ENCODE measurements at places on chromosomes 4 and X.

- DNase-seq: no peak
These were observed 128.0 kb downstream of the FRAS1 start for GRCh38 chr4:78185117-78185516.

GRCh38 chrX:119488749-119489148 is 20.5 kb downstream of the SLC25A5 start:
- DNase-seq: no peak

DNA sequence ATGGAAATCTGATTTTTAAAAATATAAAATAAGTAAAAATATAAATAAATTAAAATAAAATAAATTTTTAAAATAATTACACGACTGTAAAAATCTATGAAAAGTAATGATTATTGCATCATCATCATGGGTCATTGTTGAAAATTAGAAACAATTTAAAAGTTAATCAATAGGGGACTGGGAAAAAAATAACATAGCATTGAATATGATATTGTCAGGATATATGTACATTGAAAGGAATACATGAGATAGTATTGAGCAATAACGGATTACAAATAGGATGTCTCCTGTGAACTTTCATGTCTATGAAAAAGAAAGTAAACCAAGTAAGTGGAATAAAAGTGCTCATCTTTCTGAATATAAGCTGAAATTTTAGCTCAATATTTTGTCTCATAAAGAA is 566.8 kb upstream of the HTR2C start:
- no peak for DNase-seq

DNA sequence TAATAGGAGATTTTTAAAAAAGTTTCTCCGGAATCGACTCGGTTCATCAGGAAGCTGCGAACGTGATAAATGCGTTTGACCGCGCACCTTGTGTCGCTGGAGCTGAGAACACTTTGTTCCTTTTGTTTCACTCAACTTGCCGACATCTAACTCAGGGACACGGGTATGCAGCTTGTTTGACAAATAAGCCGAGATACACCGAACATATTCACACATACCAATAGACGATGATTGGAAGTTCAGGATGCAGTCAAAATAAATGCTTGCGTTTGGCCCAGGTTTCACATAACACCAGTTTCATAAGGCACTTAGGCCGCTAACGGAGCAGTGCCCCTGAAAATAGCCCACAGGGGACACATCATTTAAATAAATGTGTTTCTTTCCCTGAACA is 932 bp upstream of the SHISA3 start:
- DNase-seq: no peak

- no peak for DNase-seq
These were observed 104.3 kb upstream of the TTC29 start for GRCh38 chr4:147049946-147050345.

- DNase-seq: no peak
These were observed 2.3 kb upstream of the MSL3 start for GRCh38 chrX:11755724-11756123.

- DNase-seq: no peak
These were observed 92.4 kb upstream of the SORBS2 start for GRCh38 chr4:185904381-185904780.

DNA sequence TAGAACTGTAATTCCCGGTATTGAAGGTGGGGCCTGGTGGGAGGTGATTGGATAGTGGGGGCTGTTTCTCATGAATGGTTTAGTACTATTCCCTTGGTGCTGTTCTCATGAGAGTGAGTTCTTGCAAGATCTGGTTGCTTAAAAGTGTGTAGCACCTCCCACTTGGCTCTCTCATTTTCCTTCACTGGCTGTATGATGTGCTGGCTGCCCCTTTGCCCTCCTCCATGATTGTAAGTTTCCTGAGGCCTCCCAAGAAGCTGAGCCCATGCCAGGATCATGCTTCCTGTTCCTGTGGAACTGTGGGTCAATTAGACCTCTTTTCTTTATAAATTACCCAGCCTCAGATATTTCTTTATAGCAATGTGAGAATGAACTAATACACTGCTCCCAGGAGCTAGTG is 8.7 kb downstream of the ANXA10 start:
- DNase-seq: no peak

DNA sequence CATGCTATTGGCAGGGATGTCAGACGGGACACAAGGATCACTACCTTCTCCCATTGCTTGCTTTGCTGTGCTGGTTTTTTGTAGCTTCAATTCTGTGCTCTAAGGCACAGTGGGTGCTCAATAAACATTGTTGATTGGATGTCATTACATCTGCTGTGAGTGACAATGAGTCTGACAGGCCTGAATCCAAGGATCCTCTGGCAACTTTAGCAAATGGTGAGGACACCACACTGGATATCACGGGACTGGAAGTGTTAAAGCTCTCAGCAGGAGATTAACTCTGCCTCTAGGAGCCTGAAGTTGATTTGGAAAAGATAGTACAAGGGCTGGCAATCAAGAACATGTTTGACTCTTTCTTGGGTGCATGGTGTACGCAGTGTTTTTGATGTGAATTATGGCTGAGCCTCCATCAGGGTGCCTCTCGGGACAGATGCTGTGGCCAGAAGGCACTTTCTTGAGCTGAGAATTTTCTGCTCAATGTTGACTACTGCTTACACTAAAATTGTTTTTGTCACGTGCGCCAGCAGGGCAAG is 217.9 kb downstream of the ARAP2 start:
- no peak for DNase-seq

DNA sequence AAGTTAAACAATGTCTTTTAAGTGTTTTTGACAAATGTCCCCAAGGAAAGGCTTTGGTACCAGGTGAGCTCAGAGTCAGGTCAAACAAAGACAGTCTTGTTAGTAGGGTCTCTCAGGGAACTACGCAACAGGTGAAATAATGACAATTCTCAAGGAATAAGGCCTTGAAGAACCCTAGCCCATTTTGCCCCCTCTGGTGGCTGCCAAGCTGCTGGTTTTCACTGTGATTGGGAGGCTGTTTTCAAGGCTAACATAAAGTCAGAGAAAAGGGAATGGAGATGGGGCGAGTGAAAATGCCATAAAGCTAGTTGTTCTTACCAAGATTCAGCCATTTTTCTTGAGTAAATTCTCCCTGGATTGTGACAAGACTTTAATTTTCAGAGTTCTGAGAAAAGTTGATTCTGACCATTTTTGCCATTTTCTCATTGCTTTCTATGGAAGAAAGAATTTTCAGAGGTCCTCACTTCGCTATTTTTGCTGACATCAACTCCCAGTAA is 58.7 kb downstream of the RWDD4 start:
- DNase-seq: no peak

DNA sequence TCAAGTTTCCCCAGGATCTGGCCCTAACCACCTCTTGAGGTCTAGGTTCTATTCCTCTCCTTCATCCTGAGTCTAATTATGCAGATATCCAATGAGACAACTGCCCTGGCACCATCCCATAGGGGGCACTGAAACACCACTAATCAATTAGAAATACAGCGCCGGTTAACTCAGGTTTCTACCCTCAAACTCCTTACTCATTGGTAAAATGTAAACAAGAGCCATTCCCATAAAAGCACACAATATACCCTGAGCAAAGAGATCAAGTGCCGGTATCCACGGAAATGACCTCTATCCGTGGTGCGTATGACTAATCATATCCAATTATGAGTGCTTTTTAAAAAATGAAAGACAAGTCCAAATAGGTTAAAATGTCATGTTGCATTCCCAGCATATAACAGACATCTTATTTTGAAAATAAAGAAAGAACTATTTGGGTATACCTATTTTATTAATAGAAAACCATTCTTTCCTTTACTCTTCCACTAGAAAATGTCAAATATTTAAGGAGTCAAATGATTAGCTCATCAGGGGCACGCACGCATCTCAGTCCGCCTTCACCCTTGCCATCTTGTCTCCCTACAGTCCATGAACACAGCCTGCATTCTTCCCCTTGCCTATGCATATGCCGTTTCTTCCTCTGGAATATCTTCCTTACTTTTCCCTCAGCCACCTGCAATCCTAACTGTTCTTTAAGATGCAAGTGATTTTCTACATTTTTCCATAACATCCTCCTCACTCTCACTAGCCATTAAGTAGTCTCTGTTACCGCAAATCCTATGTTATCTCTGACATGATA is 141.1 kb downstream of the MAML3 start:
- peak; percentile 23 for DNase-seq

DNA sequence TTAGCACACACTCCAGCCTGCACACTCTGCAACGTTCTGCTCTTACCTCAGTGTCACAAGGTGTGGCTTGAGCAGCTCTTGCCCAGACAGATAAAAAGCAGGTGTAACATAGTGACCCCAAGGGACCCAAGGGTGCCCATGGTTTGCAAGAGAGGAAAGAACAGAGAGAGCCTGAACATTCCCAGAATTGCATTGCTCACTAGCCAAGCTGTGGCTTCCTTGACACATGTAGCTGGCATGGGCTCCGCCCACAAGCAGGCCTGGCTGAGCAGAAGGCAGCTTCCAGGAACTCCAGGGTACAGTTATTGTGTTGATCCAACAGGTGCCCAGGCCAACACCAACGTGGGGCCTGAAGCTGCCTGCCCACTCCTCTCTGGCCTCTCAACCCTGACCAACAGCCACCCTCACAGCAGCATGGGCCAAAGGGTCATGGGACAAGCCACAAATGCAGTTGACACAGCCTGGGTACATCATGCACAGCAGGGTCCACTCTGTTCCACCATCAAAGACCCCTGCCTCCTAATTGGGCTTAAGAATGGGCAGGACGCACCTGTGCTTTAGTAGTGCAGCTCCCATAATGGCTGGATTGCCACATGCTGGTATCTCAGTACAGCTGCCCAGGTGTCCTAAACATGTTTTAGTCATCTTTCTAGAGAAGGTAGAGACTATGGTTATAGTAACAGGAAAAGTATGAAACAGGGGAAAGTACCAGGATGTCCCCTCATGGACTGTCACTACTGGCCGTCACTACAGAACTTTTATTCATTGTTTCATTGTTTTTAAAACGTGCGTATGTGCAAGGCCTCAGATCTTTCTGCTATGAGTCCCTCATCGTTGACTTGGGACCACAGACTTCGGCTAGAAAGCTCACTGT is 73.7 kb upstream of the ACSL1 start:
- DNase-seq: no peak
